Activated CD8-positive, alpha-beta memory T cell treated with anti-CD3 and anti-CD28 coated beads for 4 hours (primary cell): ENCODE measurements at places on chromosomes 1 and 21.

DNA sequence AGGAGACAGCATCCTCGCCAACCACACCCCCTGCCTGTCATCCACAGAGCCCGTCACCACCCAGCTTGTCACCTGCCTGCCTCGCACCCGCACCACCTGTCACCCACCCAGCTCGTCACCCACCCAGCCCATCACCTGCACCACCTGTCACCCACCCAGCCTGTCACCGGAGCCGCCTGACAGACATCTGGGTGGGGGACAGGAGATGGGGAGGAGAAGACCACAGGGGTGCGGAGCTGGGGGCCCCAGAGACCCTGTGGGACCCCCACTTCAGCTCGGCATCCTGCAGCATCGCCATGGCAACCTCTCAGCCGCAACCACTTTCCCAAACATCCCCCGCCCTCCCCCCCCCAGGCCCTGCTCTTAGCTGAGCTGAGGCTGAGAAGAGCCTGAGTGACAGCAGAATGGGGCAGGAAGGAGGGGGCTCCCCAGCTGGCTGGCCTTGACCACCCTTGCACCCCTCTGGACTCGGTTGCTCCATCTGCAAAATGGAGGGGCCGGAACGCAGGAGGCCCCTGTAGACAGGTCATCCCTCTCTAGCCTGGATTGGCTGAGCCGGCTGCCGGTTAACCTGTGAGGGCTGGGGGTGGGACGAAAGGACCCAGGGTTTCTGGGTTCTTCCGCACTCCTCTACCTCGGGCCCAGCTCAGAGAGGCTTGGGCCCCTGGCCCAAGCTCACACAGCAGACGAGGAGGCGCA is 11.6 kb downstream of the AHDC1 start:
- no peak for DNase-seq

DNA sequence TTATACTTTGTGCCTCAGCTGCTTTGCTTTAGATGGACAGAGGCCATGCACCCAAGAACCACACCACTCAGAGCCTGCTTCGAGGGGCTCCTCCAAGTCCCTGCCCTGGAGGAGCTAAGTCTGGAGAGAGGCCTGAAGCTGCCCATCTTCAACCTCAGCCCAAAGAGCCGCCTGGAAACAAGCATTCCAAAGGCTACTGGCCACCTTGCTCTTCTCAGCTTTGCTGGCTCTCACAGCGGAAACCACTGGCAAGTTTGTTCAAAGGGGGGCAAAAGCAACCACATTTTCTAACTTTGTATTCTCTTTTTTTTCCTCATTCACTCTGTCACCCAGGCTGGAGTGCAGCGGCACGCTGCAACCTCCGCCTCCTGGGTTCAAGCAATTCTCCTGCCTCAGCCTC is 23.2 kb downstream of the VPS26C start:
- no peak for DNase-seq

DNA sequence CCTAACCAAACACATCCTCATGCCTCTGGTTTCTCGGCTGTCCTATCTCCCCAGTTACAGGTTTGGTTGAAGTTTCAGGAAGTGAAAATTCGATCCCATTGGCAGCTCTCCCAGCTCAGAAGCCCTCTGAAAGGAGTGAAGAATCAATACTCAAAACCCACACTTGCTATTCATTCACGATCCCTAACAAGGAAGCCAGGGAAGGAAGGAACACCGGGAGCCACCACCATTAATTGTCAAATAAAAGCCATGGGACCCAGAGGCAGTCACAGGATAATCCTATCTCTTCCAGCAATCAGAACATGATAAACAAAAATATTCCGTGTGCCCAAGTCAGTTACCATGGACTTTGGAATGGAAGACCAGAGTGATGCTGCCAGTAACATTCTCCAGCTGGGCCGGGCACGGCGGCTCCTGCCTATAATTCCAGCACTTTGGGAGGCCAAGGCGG is 7.0 kb downstream of the TMPRSS2 start:
- DNase-seq: no peak

DNA sequence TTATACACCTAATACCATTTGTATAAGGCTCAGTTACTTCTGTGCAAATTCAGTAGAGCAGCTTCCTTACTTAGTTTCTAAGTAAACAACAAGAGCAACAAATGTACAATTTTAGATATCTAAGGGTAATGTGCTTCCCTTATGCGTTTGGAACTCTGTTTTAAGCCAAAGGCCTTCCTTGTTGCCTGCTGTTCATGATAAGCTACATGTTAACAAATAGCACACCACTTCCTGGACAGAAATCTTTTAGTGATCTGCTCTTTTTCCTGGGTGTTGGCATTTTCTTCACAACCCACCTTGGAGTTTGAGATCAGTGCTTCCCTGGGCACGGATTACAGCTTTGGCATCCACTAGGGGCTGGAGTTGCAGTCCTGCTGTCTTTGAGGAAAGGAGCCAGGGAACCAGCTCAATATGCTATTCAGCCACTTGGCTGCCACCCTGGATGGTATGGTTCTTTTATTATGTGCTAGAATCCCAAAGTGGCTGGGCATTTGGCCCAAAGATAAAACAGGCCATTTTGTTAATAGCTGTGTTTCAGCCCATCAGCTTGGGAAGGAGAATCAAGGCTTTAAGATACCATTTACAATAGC is 55.6 kb upstream of the ADAR start:
- no peak for DNase-seq

DNA sequence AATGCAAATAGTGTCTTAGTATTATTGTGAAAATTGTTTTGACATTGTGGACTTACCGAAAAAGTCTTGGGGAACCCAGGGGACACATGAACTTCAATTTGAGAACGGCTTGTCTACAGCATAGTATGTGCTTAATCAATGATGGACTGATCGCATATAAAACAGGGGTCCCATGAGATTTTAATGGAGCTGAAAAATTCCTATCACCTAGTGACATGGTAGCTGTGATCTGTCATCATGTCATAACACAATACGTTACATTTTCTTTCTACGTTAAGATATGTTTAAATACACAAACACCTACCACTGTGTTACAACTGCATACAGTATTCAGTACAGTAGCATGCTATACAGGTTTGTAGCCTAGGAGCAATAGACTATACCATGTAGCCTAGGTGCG is 153.3 kb upstream of the FOXD3 start:
- DNase-seq: no peak

DNA sequence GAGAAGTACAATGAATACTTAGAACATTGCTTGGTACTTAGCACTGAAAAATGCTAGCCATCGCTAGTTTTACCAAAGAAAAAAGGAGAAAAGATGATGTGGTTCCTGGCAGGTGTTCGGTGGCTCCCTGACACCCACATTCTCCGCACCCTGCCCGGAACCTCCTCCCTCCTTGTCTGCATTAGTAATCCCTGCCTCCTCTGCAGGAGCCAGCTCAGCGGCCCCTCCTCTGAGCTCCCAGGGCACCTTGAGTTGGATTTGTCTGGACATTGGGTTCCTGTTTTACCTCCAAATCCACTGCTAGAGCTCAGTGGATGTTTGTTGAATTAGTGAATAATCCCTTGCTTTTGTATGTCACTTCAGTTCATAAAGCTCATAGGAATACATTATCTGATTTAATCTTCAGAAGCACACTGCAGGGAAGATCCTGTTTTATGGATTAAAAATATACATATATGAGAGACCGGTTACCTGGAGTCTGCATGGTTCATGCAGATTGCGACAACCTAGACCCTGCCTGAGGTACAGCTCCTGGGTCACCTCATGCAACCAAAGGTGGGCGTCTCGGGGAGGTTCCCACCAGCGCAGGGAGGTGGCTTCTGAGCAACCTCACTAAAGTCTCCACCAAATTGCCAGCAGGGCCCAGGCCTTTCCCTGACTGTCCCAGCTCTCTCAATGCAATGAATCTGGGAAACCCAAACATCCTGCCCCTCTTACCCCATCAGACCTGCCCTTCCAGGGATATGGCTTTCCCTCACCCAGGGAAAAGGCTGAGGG is 24.2 kb downstream of the PCAT6 start:
- DNase-seq: no peak

- DNase-seq: no peak
Observed at GRCh38 chr1:161933592-161934588, 89.8 kb downstream of the OLFML2B start.

GRCh38 chr1:1082776-1083415 is 8.8 kb upstream of the RNF223 start:
- no peak for DNase-seq

DNA sequence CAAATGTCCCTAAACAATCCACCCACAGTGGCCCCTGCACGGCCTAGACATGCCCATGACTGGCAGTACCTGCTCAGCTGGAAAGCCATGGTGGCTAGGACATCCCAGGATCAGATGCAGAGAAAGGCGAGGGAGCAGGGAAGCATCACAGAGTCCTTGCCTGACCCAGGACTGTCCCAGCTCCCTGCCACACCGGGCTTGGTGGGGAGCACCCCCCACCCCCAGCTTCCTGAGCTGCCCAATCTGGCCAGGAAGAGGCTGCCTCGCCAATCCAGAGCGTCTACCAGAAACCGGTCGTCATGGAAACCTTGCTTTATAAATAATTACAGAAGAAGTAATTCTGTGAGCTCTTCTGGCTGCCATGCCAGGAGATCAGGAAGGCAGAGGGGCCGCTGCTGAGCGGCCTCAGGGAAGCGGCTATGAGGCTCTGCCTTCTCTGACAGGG is 34.8 kb downstream of the ACOT7 start:
- DNase-seq: no peak

- no peak for DNase-seq
Observed at GRCh38 chr1:6627031-6627430, 2.4 kb downstream of the THAP3 start.

DNA sequence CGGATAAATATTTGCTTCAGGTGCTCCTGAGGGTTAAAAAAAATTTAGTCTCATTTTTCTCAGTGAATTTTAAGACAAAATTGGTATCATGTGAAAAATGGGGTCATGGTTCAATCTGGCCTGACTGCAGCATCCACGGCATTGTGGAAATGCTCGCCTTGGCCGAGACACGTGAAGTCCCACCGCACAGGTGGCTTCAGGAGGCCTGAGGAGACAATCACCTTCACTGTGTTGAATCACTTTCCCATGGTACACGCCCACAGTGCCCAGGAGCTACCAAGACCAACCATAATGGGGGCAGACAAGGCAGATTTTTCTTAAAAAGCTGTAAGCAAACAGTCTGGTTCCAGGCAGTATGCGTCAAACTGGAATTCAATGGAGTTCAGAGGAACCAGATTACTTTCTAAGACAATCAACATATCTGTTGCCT is 11.0 kb upstream of the CPLANE2 start:
- no peak for DNase-seq

DNA sequence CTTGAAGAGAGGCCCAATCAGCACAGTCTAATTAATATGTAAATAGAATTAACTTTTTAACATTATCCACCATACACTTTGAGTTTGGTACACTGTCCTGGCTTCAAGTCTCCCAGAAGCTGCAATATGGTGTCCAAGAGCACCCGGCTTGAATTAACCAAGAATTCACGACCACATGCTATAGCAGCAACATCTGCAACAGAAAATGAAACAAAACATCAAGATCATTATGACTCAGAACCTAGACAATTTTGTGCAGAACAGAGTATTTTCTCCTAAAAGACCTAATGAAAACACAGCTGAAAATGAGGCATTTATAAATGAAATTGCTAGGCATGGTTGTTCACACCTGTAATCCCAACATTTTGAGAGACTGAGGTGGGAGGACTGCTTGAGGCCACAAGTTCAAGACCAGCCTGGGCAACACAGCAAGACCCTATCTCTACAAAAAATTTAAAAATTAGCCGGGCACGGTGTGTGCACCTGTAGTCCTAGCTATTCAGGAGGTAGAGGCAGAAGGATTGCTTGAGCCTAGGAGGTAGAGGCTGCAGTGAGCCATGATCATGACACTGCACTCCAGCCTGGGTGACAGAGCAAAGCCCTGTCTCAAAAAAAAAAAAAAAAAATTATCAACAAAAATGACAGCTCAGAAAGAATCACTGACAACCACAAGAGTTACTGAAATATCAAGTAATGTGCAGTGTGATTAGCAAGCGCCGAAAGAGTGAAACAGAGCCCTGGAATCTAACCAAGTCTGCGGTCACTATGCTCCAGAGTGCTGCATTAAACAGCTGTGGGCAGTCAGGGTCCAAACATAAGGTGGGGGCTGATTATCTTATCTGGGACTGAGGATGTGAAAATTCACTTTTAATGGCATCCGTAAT is 45.3 kb downstream of the HSF2BP start:
- DNase-seq: no peak

DNA sequence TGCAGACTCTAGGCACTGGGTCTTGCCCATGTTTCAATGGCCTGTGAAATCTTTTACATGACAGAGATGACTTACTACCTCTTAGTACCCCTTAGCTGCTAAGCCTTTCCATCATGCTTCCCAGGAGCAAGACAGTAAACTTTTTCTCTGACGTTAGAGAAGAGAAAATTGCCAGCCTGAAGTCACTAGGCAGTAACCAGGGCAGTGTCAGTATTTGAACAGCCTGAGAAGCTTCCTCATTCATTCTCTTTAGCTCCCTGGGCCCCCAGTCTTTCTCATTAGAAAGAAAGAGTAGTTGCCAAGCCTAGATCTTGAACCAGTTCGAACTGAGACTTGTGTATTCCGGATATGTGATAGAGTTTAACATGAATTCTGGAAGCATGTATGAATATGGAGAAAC is 99.2 kb downstream of the ERG start:
- DNase-seq: no peak

GRCh38 chr21:46229133-46229922 is 754 bp upstream of the LSS start:
- DNase-seq: no peak

DNA sequence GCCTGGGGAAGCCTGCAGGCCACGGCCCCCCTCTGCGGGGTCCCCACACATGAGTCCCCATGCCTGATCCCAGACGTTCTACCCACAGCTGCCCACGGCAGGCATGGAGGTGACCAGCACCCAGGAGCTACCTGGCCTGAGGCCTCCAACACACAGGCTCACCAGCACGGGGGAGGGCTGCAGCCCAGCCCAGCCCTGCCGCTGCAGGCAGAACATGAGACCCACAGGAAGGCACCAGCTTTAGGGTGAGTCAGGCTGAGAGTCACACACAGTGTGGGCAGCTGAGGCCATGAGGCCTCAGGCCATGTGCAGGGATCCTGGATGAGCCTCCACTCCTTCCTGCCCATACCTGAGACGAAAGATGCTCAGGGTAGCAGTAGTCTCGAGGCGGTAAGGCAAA is 121.1 kb downstream of the PSMG1 start:
- DNase-seq: no peak

GRCh38 chr1:76278711-76279100 is 204.2 kb downstream of the ST6GALNAC3 start:
- DNase-seq: no peak

GRCh38 chr1:103177108-103177775 is 68.9 kb upstream of the COL11A1 start:
- no peak for DNase-seq

GRCh38 chr1:117590273-117590925 is 15.4 kb upstream of the TENT5C start:
- DNase-seq: no peak

- no peak for DNase-seq
Observed at GRCh38 chr21:37863842-37864241, 52.4 kb downstream of the KCNJ6 start.
